Activated CD4-positive, alpha-beta memory T cell treated with anti-CD3 and anti-CD28 coated beads, Interleukin-2, amount 10 ng/mL, durations not matched to agents 7 days and 5 days (primary cell): ENCODE measurements at places on chromosomes 16 and 17. TPM values are rescaled to one million over a fixed set of nuclear protein-coding genes. Genes with fewer than 3 reads are reported as not detected.

Gene ZNF267
- total RNA-seq, result 86.2 TPM

Gene C17orf78
- not detected for total RNA-seq

Gene SLFN12L
- total RNA-seq, result 110 TPM

Gene RNF157
- total RNA-seq, result 79.8 TPM

Gene KRTAP4-3
- total RNA-seq, result not detected

DNA sequence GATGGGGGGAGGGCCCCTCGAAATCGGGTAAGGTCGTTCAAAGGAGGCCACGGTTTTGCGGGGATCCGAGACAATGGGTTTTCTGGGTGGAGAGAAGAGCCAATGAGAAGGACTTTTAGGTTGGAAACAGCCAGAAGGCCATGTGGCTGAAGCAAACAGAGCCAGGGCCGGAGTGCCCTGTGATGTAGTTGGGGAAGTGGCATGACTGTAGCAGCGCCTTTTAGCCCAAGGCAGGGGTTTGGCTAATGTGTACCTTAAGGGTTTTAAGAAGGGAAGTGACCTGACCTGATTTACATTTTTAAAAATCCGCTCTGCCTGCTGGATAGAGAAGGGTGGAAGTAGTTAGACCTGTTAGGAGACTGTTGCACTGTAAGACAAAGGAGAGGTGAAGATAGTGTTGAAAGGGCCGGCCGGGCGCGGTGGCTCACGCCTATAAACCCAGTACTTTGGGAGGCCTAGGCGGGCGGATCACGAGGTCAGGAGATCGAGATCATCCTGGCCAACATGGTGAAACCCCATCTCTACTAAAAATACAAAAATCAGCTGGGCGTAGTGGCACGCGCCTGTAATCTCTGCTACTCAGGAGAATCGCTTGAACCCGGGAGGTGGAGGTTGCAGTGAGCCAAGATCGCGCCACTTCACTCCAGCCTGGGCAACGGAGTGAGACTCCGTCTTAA is 1.0 kb downstream of the LYRM1 start:
- peak; percentile 36 for DNase-seq

- no peak for DNase-seq
Measured at GRCh38 chr16:4966736-4967453, 8.8 kb downstream of the SEC14L5 start.

GRCh38 chr17:77002103-77003045 is 134.2 kb downstream of the MGAT5B start:
- no peak for DNase-seq

DNA sequence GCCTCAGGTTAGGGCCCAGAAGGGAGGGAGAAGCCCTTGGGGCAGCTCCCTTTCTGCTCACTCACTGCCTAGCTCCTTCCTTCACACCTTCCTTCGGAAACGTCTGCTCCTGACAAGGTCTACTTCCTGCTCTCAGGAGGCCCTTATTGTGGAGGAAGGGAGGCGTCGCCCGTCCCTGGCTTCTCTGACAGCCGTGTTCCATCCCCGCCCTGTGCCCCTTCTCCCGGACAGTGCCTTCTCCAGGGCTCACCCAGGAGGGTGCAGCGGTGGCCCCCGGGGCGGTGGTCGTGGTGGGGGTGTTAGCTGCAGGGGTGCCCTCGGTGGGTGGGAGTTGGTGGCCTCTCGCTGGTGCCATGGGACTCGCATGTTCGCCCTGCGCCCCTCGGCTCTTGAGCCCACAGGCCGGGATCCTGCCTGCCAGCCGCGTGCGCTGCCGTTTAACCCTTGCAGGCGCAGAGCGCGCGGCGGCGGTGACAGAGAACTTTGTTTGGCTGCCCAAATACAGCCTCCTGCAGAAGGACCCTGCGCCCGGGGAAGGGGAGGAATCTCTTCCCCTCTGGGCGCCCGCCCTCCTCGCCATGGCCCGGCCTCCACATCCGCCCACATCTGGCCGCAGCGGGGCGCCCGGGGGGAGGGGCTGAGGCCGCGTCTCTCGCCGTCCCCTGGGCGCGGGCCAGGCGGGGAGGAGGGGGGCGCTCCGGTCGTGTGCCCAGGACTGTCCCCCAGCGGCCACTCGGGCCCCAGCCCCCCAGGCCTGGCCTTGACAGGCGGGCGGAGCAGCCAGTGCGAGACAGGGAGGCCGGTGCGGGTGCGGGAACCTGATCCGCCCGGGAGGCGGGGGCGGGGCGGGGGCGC is 231.9 kb downstream of the SEC14L1 start:
- DNase-seq, result peak; percentile 81

DNA sequence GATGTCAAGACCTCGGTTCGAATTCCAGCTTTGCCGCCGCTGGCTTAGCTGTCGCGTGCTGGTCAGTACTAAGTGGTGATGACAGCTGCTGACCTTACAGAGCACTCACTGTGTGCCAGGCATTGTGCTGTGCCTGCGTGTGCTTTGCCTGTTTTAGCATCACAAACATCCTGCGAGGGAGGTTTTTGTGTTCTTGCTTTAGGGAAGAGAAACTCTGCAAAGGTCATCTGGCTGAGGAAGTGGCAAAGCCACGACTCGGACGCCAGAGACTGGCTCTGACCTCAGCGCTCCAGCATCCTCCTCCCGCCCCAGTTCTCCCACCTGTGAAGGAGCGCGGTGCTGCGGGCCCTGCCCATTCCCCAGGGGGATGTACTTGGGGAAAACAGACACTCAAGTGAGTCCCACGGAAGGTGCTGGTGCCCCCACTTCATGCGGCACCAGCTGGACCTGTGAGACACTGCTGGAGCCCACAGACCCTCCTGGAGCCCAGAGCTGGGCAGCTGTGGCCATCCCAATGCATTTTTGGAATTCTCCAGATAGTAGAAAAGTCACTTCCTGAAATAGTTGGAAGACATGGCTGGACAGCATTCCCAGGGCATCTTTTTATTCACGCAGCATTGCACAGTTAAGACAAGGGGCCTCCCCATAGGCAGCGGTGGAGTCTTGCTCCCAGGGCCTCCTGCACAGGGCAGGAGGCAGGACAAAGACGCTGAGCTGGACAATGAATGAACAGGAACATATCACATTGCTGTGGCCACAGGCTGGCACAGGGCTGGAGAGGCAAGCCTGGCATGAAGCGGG is 20.0 kb upstream of the HERPUD1 start:
- no peak for DNase-seq

- no peak for DNase-seq
Measured at GRCh38 chr16:87628940-87629339, 26.6 kb downstream of the JPH3 start.

DNA sequence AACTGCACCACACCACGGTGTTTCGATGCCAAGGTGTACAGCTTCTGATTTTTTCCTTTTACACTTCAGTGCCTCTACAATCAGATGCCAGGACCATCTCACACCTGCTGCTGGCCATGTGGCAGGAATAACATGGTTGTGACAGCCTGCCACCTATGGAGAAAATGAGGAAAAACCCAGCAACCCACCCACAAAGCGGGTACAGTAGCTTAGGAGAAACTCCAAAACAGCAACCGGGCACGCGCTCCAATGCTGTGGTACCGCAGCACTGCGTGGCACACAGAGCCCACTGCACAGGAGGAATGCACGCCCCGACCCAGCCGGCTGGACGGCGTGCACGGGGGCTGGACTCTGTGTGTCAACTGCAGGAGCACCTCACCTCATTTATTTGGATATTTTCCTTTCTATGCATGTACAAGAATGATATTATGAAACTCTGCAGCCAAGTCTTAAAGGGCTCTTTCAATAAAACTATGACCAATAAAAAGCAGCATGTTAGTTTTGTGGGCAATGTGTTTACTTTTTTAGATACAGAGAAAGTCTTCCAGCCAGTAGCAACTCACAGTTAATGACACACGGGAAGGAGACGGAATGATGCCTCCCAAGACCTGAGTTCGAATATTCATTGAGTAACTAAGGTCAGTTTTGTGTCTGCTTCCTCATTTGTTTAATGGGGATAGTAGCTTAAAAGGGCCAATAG is 45.9 kb downstream of the MAP1LC3B start:
- DNase-seq, result no peak

- DNase-seq, result no peak
Measured at GRCh38 chr17:19383681-19384470, 3.1 kb downstream of the MFAP4 start.

DNA sequence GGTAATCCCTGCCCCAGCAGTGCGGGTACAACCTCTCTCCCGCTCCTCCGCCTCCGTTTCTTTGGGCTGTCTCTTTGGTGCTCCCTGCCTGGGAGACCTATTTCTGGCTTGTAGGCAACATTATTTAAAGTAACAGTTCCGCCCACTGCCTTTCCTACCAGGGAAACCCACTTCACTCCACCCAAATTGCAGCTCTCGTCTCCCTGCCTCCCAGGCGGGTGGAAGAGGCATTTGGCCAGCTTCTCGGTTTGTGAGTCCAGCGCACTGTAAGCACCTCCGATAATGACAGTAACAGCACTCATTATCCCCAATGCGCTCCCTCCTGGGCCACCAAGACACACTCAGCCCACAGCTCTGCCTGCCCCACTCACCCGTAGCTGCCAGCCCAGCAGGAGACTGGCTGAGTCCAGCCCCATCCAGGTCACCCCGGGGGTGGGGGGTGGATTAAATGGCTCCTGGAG is 165.1 kb upstream of the CDC42EP4 start:
- DNase-seq, result no peak

GRCh38 chr17:59420901-59421300 is 89.4 kb downstream of the YPEL2 start:
- no peak for DNase-seq

- DNase-seq, result no peak
Measured at GRCh38 chr16:68643847-68644246, 1.3 kb upstream of the CDH3 start.

GRCh38 chr17:8468127-8468526 is 32.4 kb downstream of the NDEL1 start:
- DNase-seq, result no peak

- peak; percentile 67 for DNase-seq
Measured at GRCh38 chr17:81453712-81454111, 58.5 kb downstream of the BAHCC1 start.

DNA sequence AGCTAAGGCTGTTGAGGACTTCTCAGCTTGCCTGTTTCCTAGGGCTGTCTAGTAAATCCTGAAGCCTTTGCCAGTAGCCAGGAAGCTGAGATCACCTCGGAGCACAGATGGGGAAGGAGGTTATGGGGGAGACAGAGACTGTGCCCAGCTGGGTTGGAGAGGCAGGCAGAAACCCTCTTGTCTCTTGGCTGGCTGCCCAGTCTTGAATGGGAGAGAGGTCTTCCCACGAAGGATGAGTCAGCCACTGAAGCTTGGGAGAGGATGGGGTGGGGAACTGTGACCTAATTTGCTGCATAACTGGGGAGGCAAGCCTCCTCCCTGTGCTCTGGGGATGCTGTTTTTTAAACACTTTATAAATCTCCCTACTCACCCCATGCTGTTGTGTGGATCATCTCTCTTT is 69.8 kb downstream of the SHISA9 start:
- no peak for DNase-seq

DNA sequence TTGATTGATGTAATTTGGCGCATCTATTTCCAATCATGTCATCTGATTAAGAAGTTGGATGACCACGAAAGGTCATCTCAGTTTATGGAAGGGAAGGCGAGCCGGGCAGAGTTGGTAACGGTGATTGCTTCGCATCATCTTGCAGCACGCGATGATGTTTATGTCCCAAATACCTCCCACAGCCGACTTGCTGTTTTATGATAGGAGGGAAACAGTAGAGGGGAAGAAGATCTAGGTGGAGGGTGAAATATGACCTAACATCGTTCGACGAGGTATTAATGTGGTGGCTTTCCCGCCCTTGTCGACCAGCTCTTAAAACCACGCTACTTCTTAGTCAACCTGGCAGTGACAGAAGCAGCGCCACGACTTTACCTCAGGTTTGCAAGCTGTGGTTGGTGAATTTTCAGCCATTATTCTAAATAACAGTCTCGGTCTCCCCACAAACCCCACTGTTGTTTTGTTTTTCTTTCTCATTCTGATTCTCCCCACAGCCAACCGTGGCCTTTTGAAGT is 805 bp upstream of the TANC2 start:
- no peak for DNase-seq

GRCh38 chr17:73342050-73342522 is 30.3 kb upstream of the CDC42EP4 start:
- DNase-seq, result no peak

- DNase-seq, result no peak
Measured at GRCh38 chr16:6335072-6335471, 997.6 kb upstream of the RBFOX1 start.

DNA sequence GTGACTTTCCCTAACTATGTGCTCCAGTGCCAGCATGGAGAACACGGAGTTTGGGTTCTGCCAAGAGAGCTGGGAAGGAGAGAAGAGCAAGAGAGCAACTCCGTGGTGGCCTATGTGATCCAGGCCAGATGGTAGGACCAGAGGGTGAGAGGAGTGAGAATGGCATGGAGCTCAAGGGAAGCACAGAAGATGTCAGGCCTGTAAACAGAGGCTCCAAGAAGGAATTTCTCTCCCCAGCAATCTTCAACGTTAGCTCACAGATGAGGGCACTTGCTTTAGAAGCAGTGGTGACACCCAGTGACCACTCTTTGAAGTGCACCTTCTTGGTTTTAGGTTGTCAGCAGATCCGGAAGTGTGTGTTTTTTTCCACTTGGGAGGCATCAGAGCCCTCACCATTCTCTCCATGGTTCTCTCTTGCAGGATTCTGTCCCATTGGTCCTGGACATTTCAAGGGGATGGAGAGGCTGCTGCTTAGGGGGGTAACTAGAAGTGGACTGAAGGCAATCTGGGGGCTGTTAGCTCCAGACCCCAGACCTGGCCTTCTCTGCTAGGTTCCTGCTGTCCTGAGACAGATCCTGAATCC is 18.1 kb upstream of the TMEM98 start:
- peak; percentile 78 for DNase-seq

DNA sequence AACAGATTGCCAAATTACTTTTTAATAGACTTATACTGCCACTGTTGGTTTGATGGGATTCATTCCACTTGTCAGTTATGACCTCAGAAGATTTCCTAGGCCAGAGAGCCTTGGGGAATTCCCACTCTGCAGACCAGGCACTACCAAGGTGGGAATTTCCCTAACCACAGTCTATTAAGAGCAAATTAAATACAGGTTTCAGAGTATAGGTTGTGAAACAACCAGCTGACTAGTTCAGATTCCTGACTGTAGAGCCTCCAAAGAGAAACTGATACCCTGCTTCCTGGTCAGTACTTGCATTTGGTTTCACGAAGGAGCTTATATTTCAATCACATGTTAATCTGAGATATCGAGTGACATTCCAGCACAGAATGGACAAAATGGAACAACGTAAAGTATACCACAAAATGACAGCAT is 186.5 kb downstream of the STX8 start:
- no peak for DNase-seq

DNA sequence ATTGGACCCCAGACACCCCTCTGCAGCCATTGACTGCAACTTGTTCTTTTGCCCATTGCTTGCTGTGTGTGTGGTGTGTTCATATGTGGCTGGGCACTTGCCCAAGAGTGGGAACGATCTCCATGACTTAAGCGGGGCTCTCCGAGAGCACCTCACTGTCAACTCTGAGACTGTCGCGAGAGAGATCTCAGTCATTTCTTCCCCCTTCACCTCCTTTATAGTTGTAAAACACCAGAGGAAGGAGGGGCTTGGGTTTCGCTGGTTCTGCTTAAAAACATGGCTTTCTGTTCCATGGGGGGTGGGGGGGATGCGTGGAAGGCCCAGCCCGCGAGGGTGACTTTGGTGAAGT is 7.4 kb downstream of the PHOSPHO1 start:
- no peak for DNase-seq
